Activated naive CD4-positive, alpha-beta T cell treated with anti-CD3 and anti-CD28 coated beads, Interleukin-2, amount 50 U/mL, for 16 hours (primary cell): ENCODE measurements at places on chromosomes 12 and 14.

- DNase-seq: no peak
These were observed 84.7 kb upstream of the RFX4 start for GRCh38 chr12:106498056-106498455.

- DNase-seq: no peak
These were observed 279.3 kb downstream of the NPAS3 start for GRCh38 chr14:33218026-33218425.

DNA sequence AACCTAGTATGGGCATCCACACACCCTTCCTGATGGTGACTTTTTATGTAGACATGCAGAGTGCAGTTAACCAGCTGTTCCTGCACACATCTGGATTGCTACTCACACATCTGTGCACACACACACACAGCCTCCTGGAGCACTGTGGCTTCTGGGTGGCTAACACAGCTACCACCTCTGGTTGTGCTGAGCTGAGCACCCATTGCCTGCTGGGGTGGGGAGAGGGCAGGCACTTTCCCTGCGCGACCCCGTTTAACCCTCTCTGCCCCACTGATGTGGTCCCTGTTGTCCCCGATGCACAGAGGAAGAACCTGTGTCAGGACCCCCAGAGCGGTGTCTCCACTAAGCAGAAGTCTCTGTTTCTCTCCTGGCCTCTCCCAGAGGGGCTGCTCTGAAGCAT lies 14.4 kb upstream of the SERPINA3 start:
- no peak for DNase-seq

GRCh38 chr14:70711451-70711850 lies 69.7 kb downstream of the TTC9 start:
- DNase-seq: no peak

DNA sequence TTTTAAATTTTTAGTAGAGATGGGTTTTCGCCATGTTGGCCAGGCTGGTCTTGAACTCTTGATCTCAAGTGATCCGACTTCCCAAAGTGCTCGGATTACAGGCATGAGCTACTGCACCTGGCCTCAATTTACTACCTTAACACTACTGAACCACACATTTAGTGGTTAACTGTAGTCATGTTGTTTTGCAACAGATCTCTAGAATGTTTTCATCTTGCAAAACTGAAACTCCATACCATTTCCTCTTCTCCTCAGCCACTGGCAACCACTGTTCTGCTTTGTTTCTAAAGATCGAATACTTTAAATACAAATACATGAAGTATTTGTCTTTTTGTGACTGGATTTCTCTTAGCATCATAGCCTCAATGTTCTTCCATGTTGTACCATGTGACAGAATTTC lies 15.4 kb upstream of the SMCO2 start:
- DNase-seq: no peak

DNA sequence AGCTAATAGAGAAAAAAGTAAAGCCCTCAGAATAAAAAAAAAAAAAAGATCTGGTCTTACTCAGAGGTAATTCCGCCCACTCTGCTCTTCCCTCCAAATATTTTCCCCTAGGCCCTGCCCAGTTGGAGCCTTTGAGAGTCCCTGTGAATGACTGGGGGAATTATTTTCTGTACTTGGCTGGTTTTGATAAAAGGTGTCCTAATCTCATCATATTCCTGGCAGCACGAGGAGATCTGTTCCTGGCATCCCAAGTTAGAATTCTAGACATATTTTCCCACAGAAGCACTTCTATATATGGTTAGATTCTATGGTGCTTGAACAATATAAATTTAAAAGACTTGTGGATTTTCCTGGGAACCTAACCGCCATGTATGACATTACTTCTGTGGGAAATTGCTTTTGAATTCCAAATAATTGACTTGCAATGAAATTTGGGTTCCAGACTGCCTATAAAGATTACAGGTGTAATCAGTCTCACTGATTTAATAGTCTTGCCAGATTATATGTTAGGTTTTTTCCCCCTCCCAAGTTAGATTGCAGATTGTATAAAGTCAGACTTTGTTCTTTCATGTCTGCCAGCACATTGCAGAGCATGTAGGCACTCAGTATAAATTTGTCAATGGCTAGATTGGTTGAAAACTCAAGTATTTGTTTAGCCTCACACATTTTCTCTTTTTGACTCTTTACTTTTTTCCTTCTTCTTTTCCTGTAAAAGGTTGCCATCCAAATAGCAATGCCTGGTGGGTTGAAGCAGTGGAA lies 12.3 kb downstream of the GPX2 start:
- no peak for DNase-seq

DNA sequence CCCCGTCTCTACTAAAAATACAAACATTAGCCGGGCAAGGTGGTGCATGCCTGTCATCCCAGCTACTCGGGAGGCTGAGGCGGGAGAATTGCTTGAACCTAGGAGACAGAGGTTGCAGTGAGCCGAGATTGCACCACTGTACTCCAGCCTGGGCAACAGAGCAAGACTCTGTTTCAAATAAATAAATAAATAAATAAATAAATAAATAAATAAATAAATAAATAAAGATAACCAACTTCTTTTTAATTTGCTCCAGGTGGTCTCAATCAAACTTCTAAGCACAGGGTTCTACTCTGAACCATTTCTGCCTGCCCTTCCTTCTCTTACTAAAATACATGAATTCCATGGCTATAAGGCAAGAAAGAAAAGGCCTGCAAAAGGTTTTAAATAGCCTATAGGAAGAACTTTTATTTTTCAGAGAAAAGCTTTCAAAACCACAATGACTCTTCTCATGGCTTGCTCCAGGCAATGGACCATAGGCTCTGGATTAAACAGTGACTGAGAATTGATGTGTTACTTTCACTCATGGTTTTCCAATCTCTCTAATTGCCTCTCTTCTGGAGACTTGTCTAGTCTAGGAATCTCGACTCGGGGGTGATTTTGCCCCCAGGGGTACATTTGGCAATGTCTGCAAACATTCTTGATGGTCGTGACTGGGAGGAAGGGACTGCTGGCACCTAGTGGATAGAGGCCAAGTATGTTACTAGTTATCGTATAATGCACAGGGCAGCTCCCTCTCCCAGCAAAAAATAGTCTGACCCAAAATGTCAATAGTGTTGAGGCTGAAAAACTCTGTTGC lies 14.4 kb downstream of the IGF1 start:
- DNase-seq: no peak

DNA sequence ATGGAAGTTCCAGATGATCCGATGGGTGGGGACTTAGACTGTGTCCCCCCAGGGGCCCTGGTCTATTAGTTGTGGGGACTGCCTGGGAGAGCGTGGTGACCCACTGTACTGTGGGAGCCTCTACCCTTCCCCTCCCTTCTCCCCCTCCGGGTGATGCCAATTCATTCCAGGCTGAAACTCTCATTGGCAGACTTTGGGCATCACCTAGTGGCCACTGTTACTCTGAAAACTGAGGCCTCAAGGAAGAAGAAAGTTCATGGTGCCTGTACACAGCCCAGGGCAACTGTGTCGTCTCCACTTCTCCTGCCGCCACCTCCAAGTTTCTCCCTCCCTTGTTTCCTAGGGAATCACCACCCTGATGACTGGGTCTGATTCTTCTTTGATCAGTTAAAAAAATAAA lies 173.6 kb upstream of the ALG10B start:
- DNase-seq: no peak

- no peak for DNase-seq
These were observed 23.9 kb upstream of the TEX22 start for GRCh38 chr14:105374389-105374788.

DNA sequence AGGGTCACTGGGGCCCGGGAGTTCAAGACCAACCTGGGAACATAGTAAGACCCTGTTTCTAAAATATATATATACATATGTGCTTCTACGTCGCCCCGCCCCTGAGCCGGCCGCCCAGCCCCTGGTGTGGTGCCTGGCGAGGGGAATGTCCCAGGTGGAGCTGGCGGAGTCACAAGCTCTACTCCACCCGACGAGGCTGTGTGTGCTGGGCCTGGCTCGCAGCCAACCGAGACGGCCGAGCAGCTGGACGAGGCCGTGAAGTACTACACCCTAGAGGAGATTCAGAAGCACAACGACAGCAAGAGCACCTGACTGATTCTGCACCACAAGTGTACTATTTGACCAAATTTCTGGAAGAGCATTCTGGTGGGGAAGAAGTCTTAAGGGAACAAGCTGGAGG lies 22.1 kb upstream of the ITPK1 start:
- no peak for DNase-seq

GRCh38 chr14:96634481-96634880 lies 132.3 kb downstream of the PAPOLA start:
- DNase-seq: no peak

GRCh38 chr12:100698518-100698917 lies 96.1 kb upstream of the ANO4 start:
- DNase-seq: no peak

DNA sequence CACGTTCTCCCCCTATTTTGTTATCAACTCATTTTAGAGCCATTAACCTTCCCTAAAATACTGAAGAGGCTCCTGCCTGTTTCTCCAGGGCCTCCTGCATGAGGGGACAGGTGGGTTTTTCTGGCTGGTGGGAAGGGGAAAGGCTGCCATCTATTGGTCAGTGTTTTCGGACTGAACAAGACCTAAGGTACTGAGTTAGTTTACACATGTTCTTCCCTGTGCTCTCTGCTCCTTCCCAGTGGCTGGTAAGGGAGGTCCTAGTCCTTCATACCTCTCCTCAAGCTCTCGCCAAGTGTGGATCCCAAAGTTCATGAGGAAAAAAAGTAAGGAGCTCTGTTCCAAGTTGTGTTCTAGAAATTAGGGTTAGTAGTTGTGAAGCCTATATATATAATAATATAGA lies 357.5 kb downstream of the FSCB start:
- DNase-seq: no peak

GRCh38 chr12:704516-705242 lies 41.4 kb upstream of the NINJ2 start:
- DNase-seq: no peak

DNA sequence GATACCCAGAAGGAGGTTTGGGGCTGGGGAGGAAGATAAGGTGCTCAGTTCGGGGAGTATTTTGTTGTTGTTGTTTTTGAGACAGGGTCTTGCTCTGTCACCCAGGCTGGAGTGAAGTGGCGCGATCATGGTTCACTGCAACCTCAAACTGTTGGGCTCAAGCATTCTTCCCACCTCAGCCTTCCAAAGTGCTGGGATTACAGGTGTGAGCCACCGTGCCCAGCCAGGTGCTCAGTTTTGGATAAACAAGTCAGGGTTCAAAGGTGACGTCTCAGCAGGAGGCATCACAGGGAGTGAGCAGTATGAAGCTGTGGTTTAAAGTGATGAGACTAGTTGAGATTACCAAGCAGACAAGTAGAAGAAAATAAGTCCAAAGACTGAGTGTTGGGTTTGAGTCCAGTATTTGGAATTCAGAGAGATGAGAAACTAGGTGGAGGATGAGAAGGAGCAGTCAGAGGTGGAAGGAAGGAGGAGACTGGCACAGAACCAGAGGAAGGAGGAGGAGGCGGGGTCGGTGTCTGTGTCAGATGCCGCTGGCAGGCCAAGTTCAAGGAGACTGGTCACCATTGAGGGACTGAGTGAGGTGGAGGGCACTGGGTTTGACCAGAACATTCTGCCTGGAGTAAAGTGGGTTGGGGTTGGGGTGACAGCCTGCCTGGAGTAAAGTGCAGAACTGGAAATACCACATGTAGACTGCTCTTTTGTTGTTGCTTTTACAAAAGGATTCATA lies 16.1 kb downstream of the SLC35E3 start:
- no peak for DNase-seq

GRCh38 chr12:12945591-12945990 lies 6.4 kb downstream of the GPRC5D start:
- no peak for DNase-seq

DNA sequence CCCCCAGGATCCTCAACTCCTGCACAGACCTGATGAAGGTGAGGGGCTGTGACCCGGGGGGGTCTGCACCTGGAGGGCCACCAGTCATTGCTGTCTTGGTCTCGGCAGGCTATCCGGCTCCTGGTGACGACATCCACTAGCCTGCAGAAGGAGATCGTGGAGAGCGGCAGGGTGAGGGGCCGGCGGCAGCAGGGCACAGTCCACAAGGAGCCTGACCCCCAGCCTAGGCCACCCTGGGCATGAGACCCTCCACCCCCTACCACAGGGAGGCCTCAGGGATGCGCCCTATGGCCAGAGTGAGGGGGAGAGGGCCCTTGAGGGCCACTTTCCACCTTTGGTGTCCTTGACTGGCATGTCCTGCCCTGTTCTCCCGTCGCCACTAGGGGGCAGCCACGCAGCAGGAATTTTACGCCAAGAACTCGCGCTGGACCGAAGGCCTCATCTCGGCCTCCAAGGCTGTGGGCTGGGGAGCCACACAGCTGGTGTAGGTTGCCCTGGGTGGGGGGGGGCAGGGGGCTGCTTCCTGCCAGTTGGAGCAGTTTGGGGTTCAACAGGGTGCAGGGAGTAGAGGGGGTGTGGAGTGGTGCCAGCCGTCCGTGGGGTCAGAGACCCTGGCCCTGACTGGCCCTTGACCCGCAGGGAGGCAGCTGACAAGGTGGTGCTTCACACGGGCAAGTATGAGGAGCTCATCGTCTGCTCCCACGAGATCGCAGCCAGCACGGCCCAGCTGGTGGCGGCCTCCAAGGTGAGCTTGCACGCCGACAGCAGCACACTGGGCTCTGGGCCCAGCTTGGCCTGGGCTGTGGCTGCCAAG lies 25.0 kb downstream of the HIP1R start:
- DNase-seq: peak; percentile 81

DNA sequence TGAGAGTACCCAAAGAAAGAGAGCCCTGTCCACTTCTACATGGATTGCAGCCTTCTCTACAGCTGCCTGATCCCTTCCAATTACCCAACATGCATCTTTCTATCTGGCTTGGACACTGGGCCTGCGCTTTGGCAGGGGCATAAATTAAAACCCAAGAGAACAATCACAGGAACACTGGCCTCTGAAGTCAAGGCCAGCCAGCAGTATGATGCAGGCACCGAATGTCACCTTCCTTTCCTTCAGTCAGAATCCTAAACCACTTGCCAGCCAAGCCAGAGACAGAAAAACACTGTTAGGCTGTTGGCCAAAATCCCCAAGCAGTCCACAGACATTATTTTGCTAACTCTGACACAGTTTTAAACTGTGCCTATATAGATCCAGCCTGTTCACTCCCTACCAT lies 113.7 kb downstream of the DUSP6 start:
- DNase-seq: no peak

- DNase-seq: peak; percentile 12
These were observed 902 bp downstream of the EML5 start for GRCh38 chr14:88791629-88792472.

GRCh38 chr12:38872561-38872960 lies 32.8 kb downstream of the CPNE8 start:
- DNase-seq: no peak

- peak; percentile 34 for DNase-seq
These were observed 13.0 kb downstream of the PLEKHG6 start for GRCh38 chr12:6323340-6323994.

DNA sequence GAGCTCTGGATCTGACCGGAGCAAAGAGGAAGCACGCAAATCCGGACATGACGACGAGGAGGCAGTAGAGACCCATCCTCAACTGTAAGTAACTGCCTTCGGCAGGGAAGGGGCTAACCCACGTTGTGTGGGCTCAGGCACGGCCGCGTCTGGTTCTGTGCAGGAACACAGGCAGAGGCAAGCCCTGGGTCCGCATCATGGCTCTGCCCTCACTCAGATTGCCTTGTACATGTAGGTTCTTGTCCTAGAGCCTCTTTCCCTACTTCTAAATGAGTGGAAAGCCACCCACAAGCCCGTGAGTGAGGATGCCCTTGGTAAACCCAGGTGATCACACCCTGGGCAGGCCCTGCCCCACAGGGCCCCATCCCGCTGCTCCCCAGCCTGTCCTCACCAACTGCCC lies 8.9 kb upstream of the RPLP0 start:
- no peak for DNase-seq
